ENCODE measurements at places on chromosomes 13 and 19.

GRCh38 chr13:40589285-40590109 is 76.9 kb downstream of the FOXO1 start:
- DNase-seq: no peak

- no peak for DNase-seq
These were observed 16.0 kb upstream of the SLC7A10 start for GRCh38 chr19:33241530-33242101.

GRCh38 chr19:42421591-42422031 is 5.6 kb downstream of the LIPE start:
- DNase-seq: no peak

DNA sequence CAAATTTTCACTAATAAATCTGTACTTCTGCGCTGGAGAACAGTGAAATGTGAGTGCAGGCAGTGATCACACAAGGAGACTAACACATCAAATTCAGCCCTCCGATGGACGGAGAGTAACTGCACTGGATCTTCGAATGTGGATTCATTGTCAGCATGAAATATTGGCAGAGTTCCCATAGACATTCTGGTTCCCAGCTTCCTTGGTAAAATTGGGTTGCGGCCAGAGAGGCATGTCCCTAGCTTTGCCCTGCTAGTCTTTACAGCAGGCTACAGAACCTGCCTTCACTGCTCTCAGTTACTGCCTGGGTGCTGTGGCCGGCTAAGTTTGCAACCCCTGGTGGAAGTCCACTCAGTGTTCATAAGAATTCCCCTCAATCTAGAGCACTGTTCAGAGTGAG is 32.3 kb upstream of the UQCRFS1 start:
- no peak for DNase-seq

- no peak for DNase-seq
These were observed 204.2 kb downstream of the FGF9 start for GRCh38 chr13:21875116-21875515.

DNA sequence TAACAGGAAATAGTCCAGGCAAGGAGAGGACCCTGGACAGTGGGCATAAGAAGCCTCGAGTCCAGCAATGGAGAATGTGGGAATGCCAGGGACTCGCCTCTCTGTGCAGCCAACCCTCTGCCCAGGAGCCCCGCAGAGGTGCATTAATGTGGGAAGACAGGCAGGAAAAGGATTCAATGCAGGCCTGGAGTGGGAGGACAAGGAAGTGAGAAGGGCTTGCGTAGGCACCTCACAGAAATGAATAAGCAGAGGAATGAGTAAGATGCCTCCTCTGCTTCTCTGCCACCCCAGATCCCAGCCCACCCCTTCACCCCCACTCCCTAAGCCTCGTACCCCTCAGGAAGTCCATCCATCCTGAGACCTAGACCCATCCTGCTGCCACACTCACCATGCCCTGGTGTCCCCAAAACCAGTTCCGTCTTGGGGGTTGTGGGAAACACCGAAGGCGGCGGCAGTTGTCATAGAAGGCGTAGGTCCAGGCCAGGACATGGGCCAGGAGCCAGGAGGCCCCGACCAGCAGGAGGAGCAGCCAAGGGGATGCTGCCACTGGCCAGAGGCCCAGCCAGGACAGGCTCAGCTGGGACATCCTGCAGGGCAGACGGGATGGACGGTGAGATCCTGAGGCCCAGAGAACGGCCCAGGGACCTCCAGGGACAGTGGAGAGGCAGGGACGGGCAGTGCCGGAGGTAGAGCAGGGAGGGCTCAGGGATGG is 692 bp downstream of the CYP4F2 start:
- DNase-seq: no peak

Measured in ecto neural progenitor cell (in vitro differentiated cells).